Esophagus mucosa (tissue), 1 donor: ENCODE measurements at places on chromosomes 7 and 10. TPM values are rescaled to one million over a fixed set of nuclear protein-coding genes. Genes with fewer than 3 reads are reported as not detected.

GRCh38 chr7:1953199-1954190 is 279.2 kb downstream of the MAD1L1 start:
- ATAC-seq: no peak

DNA sequence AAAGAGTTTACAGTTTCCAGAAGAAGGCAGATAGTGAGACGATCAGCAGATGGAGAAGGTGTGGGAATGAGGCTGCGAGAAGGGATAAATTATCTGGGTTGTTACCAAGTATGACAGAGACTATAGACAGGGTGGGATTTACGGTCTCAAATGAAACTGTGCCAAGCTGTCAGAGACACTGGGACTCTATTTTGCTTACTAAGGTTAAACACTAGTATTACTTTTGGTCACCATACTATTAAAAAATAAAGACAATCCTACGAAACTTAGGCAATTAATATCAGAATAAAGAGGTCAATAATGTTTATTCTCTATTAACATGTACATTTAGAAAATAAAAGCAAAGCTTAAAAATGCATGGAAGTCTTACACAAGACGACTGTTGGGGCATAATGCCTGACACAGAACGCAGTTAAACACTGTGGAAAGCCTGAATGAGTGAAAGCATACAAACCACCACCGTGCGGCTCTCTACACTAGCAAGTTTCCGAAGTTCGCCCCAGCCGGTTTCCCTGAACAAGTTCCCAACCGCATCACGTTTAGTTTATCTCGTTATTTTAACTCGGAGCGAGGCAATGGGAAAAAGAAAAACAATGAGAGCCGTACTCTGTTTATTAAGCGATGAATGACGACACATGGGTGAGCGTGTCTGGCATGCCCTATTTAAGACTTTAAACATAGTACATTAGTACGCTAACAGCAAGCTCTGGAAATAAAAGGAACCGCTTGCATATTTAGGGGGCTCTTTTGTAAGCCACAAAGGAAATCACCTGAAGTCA is 909 bp upstream of the CC2D2B start:
- ATAC-seq: peak; percentile 58

DNA sequence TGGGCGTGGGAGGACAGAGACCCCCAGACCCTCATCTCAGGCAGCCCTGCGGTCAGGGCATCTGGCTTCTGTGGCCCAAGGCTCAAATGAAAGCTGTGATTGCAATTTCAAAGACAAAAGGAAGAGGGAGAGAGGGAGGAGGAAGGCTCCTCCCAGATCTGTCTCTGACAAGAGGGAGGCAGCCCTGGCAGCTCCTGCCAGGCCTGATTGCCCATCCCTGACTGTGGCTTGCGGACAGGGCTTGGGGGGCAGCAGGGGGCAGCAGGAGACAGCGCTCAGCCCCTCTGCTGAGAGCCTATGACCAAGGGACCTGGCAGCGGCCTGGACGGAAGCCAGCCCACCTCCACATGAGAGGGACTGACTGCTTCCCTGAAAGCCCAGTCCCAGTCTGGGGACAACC is 91.8 kb downstream of the PTPRN2 start:
- ATAC-seq: no peak

DNA sequence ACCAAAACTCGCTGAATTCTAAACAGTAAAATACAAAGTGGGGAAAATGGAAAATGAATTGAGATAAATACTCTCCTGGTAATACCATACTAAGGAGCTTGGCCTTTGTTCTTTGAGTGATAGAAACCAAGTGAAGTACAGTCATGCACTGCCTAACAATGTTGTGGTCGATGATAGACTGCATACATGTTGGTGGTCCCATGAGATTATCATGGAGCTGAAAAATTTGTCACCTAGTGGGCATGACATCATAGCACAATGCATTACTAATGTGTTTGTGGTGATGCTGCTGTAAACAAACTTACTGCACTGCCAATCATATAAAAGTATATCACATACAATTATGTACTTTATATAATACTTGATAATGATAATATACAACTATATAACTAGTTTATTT is 419.1 kb downstream of the ARL4A start:
- no peak for ATAC-seq

DNA sequence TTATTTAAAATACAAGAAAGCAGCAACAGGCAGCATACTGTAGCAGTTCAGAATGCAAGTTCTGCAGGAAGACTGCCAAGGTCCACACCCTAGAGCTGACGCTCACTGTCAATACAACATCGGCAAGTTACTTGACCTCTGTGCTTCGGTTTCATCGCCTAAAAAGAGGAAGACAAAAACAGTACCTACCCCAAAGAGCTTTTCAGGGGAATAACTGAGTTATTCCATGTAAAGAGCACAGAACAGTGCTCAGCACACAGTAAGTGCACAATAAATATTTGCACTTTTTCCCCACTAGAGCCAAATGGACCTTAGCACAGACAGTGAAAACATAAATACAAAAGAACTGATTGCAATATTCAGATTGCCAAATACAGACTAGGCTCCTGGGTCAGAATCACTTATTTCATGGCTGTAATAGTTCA is 88.6 kb downstream of the USP6NL start:
- peak; percentile 62 for ATAC-seq

OR6B1 gene
- not detected for total RNA-seq
